Occipital lobe (tissue), 3 donors: ENCODE measurements at places on chromosomes 2 and 18. TPM values are rescaled to one million over a fixed set of nuclear protein-coding genes. Genes with fewer than 3 reads are reported as not detected.

Gene PAX3
- 0.31 TPM for total RNA-seq

Gene OBSL1
- total RNA-seq: 39.9 TPM

Gene MAP3K19
- 0.78 TPM for total RNA-seq

Gene DNAJC5G
- total RNA-seq: not detected

Gene CDH20
- total RNA-seq: 7.3 TPM

Gene RND3
- 164 TPM for total RNA-seq

Gene RIT2
- 21.8 TPM for total RNA-seq
